ENCODE measurements at places on chromosomes 1 and 21.

DNA sequence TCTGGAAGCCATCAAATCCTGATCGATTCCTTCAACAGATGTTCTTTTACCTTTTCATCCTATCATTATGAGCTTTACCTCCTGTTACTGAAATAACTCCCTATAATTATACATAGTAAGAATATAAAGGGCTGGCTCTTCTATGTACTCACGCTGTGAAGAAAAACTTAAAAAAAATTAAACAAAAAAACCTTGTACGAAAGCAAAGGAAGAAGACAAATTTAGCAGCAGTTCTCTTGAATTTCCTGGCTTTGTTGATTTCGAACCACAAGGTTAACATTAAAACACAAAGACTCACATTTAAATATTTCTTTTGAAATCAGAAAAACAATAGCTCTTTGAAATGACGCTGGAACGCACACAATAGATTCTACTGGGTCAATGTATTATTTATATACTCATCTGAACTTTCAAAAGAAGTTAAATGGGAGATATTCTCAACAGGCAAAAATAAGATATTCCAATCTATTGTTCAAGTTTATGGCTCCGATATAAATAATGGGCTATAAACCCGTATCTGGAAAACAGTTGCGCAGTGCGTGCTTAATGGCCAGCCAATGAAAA is 13.6 kb upstream of the SPEN start:
- DNase-seq = no peak

GRCh38 chr1:69485616-69486015 is 82.1 kb upstream of the LRRC7 start:
- DNase-seq = no peak

GRCh38 chr1:117241512-117241911 is 30.8 kb upstream of the VTCN1 start:
- no peak for DNase-seq

- no peak for DNase-seq
These were observed 26.8 kb downstream of the TRPM2 start for GRCh38 chr21:44379991-44380865.

GRCh38 chr1:85502625-85503083 is 37.7 kb upstream of the DDAH1 start:
- DNase-seq = no peak

GRCh38 chr1:3561702-3562101 is 49.6 kb downstream of the MEGF6 start:
- DNase-seq = no peak

DNA sequence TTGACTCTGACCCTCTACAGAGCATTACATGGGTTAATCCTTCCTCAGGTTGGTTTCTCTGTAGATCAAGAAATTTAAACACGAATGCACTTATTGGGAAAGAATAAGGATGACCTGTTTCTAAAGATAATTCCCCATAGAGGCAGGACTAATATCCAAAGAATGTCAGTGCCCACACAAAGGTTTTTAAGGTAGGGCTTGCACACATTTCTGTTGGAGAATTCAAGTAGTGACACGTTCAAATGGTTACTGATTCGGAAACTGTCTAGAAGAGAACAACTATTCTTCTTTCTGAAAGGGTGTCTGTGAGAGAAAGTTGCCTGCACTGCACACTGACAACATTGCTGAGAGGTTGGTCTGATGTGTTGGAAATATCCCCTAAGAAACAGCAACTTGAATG is 167.3 kb downstream of the ZNF326 start:
- DNase-seq = no peak

DNA sequence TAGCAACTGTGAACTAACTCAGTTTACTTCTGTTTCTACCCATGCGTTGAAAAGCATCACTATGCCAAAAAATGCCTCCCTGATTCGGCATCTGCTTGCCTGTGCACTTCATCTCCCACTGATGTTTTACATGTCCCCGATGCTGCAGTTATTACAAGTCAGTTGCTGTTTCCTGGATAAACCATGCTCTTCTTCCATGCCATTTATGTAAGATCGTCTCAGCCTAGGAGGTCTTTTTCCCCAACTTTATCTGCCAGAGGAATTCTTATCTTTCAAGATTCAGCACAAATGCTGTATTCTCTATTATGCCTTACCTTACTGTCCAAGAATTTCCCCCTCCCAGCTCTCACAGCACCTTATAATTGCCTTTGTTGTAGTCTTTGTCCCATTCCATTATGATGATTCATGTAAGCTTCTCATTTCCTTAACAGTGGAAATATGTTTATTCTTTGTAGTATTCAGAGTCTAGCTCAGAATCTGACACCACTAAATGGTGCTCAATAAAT is 30.0 kb downstream of the PRKACB start:
- DNase-seq = no peak

DNA sequence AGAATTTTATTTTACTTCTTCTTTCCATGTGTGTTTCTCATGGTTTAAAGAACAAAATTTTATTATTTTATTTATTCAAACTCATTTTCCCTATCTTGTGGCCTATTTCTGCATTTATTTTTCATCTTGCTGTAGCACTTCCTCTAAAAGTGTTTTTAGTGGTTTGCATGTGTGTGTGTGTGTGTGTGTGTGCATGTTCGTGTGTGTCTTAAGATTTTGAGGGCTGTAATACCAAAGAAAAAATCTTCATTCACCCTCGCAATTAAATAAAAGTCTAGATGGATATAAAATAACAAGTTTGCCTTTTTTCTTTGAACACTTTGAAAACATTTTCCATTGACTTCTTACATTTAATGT is 24.6 kb upstream of the FCRL3 start:
- DNase-seq = peak; percentile 78

DNA sequence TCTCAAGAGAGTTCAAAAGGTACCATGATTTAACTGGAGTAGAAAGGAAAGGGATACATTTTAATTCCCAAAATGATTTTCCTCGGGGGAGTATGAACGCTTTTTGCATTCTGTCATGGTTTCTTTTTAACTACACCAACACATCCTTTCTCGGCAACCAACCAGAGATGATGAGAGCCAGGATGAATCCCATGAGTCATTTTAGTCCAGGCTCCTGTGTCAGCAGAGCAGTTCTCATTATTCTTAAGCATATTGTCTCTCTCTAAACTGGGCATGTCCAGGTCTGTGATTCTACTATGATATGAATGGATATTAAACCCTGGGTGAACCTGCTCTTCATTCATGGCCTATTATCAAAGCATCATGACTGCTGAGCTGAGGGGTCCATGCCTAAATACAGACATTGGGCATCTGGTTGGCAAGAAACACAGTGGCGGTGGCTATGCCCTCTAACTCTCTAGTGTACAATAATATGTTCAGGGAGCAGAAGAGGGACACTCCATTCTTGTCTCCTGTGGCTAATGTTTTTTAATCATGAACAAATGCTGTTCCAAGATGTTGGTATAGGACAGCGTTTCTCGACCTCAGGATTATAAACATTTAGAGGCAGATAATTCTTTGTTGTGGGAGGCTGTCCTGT is 124.3 kb upstream of the ESRRG start:
- no peak for DNase-seq

GRCh38 chr1:112852276-112852675 is 103.7 kb downstream of the SLC16A1 start:
- no peak for DNase-seq

DNA sequence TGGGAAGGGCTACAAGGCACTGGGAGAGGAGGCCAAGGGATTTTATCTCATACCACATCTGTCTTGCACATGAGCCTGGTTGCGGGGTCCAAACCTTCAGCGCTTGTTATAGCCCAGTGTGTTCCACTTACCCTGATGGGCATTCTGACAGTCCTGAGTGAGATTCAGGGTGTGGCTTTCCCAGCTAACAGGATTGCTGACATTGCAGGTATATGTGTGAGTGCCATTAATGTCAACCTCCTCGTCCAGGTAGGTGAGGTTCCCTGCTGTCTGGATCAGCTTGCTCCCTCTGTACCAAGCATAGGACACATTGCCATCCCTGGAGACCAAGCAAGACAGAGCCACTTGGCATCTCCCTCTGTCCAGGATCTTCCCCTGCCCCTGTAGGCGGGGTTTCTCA is 21.6 kb downstream of the CD244 start:
- DNase-seq = no peak

DNA sequence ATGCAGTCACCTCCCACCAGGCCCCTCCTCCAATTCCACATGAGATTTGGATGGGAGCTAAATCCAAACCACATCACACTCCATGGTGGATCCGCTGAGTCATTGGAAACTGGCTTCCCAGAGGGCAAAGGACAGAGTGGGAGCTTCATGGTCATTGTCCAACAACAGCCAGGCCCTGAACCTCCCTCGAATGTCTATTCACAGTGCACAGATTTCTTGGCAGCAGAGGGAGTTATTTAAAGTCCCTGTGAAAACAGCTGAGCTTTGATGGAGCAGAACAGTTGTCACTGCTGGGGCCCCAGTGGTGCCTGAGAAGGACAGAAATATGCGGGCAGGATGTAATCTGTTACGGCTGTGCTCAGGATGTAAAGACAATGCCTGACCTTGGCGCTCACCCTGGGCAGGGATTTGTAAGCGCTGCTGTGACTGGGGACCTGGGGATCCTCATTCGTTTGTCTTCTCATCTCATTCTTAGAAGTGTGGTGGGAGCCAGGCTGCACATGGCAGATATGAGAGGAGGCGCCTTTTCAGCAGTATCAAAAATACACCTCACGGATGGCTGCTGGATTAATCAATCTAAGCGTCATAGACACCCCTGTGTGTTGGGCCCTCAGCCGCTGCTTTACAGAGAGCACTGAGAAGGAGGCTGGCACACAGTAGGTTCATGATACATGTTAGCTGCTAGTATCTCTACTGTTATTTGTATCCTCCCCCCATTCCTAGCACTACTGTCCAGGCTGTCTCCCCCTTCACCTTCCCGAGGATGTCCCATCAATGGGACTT is 439.4 kb downstream of the PTPRU start:
- no peak for DNase-seq

GRCh38 chr21:33019885-33020557 is 5.7 kb upstream of the OLIG2 start:
- no peak for DNase-seq

GRCh38 chr1:145961109-145961424 is 3.2 kb upstream of the LIX1L start:
- no peak for DNase-seq

DNA sequence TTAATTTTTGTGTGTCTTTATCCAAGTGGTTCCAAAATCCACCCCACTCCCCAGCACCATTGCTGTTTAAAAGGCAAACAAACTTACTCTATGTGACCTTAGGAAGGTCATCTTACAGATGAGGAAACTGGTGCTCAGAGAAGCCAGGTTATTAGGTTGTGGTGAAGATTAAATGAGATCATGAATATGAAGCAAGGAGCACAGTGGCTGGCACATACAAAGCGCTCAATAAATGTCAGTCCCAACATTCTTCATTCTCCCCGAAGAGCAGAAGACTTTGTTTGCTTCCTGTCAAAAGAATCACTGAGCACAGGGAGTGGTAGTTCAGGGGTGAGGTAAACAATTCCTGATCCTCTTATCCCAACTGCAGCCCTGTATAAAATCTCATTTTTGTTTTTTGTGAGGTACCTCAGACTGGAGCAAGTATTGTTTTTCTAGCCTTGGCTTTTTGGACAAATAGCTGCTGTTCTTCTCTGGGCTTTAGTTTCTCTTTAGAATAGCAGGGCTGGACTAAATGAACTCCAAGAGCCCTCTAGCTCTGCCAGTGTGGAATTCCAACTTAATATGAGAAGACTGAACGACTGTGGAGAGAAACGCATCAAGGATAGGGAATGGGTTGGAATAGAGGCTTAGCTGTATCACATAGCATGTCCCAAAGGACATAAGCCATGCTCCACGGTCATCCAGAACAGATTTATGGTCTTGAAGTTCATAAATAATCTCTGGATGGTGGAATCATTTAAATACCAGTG is 455.3 kb upstream of the USP24 start:
- no peak for DNase-seq

GRCh38 chr21:35438643-35439404 is 389.7 kb upstream of the RUNX1 start:
- peak; percentile 61 for DNase-seq

GRCh38 chr1:41728403-41729202 is 190.1 kb downstream of the HIVEP3 start:
- DNase-seq = peak; percentile 80

DNA sequence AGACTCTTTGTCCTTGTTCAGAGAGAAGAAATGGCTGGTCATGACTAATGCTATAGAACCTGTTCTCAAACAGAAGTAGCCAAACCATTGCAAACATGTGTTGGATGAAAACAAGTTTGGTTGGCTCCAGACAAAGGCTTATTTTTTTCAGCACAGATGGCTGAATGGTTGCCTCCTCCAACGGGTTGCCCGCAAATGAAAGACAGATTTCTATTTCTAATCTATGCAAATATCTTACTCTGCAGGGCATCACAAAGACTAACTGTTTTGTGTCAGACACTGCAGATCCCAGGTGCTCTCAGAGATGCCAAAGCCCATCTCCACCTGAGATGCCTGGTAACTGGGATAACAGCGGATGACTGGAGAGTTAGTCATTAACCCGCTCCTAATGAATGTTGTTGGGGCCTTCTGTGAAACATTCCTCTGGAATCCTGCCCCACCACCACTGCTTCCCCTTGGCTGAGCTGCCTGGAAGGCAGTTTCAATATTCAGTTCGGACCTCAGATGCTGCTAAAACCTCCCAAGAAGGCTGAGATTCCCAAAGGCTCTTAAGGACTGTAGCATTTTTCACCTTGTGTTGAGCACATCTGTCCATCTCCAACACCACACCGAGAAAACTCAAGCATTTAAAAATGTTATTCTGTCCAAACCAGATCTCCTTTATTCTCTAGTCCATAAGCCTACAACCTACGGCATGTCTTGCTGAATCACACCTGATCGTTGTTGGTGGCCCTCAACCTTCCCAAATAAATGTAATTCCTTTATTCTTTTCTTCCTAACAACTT is 104.4 kb downstream of the PTPN14 start:
- DNase-seq = no peak

DNA sequence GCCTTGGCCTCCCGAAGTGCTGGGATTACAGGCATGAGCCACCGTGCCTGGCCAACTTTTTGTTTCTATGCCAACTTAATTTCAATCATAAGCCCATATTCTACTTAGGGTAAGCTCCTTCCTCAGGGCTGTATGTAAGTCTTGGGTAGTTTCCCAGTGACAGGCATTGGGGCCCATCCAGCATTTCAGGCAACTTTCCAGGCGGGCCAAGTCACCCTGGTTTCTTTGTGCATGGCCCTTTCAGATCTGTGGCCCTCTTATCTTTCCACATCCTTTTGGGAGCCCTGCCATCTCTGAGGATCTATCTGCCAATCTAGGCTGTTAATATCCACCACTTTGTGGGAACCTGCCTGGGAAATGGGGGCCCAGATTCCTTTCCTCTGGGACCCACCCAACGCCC is 58.7 kb downstream of the TNN start:
- DNase-seq = no peak

- DNase-seq = peak; percentile 76
These were observed 8.0 kb upstream of the RLF start for GRCh38 chr1:40153073-40153770.

- DNase-seq = no peak
These were observed 8.3 kb downstream of the NFYC start for GRCh38 chr1:40699787-40700186.

Measured in naive B cell (primary cell).